ENCODE measurements at places on chromosomes 12 and 14.

DNA sequence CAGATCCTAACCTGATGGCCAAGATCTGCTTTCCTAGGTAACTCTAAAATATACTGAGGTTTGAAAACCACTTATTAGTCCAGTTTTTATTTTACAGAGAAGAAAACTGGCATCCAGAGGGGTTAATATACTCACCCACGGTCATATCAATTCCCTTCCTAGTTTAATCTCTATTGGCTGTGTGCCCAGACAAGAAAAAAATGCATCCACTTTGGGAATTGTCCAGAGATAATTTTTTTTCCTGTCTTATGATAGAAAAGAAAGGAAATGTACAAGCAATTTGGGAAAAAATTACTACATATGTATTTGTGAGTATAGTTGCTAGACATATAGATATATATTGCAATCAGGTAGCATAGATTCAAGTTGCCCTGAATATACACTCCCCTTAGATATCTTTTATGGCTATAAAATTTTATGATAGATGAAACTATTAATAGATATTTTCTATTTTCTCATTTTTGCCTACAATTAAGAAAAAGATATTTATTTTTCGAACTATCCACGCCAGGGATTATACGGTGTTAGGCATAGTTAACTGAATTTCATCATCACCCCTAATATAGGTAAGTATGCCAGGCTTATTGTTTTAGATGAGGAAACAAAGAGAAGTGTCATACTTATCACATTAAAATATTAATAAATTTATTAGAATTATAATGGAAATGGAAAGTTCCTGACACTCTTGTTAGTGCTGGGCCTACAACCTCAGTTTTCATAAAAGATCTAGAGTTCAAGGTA lies 100.5 kb upstream of the SLC38A2 start:
- DNase-seq = no peak

DNA sequence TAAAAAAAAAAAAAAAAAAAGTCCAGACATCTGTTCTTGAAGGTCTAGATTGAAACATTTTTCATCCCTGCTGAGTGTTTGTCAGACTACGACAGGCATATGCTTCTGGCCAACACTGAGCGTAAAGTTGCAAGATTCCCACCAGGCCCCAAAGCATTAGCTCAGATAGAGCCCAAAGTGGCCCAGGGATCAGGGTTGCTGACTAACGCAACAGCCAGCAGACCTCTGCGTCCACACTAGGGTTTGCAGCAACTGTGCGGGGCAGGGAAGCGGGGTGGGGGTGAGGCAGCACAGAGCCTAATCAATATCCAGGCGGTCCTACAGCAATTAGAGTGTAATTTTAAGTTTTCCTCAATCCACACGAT lies 55.7 kb downstream of the SSH1 start:
- no peak for DNase-seq

GRCh38 chr12:26125400-26126339 lies 833 bp upstream of the BHLHE41 start:
- no peak for DNase-seq

DNA sequence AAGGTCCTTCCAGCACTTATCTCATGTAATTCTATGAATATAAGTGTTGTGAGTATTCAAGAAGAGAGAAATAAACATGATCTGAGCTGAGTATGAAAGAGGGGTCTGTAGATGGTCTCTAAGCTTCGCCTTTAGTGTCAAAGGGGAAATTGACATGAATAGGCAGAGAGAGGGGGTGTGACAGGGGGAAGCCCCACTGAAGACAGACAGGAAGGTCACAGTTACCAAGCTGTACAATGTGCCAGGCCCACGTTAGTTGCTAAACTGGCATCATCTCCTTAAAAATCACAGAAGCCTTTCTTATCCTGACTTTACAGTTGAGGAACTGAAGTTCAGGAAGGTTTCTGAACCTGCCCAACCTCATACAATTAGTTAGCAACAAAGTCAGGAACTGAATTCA lies 7.6 kb downstream of the ARHGEF40 start:
- no peak for DNase-seq

- DNase-seq = no peak
These were observed 65.2 kb downstream of the PAPOLA start for GRCh38 chr14:96567289-96567899.

- DNase-seq = no peak
These were observed 34.3 kb upstream of the TC2N start for GRCh38 chr14:91901449-91902226.

DNA sequence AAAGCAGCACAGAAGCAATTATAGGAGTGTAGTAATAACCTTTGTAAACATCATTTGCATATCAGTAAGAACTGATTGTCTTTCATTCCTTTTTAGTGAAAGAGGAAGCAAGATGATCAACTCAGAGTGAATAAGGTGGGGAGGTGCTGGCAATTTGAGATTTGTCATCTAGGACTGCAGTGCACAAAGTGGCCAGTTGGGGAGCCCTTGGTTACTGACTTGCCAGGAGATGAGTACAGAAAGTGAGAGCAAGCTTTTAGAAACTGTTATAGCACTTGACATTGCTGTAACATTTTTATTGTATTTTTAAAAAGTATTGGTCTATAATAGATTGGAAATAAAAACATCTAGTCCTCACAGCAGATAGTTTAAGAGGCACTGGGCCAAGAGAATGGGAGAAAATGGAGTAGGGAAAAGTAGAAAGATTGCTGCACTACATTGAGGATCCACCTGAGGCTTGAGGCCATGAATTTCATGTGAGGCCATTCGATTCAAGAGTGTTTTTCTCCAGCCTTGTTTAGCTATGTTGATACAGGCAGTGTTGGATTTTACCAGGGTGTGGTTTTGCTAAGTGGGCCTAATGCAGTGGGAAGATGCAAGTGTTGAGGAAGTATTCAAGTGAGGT lies 98.2 kb downstream of the SNAPC1 start:
- no peak for DNase-seq

GRCh38 chr14:73780391-73780790 lies 66.2 kb upstream of the PNMA1 start:
- no peak for DNase-seq

DNA sequence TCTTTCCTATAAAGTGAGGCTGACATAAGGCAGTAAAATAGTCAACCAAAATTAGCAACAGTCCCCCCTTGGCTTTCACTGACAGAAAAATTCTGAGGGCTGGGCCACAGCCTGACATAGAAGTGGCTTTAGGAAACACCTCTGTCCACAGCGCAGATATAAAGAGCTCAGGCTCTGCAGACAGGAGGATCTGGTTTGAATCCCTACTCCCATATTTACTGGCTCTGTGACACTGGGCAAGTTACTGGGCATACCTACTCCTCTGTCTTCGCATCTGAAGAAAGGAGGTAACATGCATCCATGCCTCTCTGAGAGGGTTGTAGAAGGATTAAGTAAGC lies 95.3 kb downstream of the STXBP6 start:
- no peak for DNase-seq

DNA sequence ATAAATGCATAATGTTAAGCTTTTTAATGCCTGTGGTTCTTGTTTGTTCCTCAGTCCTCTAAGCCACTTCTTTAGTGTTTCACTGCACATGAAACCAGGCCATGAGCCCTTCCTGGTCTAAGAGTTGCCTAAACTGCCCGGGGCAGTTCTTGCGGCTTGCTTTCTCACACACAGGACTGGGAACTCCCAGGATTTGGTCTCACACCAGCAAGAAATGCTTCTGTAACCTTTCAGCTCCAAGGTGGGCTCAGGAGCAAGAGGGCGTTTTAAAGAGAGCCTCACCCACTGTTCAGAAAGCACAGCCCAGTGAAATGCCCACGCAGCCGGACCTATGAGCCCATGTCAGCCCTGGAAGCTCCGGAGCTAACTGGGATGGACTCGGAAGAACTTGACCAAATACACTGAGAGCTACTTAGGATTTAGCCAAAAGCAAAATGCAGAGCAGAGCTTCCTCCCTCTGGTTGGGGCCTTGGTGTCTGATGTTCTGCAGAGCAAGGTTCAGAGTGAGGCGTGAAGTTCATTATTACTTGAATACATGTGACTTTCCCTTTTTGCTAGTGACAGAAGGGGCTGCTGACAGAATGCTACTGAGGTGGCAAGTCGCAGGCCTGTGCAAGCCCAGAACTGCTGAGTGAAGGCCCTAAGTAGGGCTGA lies 23.4 kb downstream of the SLC25A29 start:
- no peak for DNase-seq

DNA sequence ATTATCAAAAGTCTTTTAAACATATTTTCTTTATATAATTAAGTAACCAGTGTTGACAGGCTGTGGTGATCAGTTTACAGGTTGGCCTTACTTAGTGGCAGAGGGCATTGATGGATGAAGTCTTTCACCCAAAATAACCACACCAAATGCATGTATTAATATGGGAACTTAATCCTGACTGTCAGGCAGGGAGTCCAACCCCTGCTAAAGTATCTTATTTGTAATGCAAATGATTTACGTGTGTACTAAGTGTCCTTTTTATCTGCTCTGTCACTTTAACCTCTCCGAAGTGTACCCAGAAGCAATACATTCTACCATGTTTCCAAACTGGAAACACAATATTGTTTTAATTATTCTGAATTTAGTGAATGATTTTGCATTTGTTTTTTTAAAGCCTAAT lies 1.4 kb downstream of the MYBPC1 start:
- no peak for DNase-seq

DNA sequence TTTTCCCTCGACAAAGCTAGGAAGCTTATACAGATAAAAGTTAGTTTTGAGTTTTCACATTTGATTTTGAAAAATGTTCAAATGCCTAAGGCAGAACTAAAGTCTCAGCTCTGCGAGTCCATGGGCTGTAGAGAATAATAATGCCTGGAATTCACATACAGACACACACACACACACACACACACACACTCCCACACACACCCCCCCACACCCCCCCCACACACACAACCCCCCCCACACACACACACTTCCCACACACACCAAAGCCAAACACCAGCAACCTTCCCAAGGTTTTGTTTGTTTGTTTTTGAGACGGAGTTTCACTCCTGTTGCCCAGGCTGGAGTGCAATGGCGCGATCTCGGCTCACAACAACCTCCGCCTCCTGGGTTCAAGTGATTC lies 62.8 kb upstream of the EIF5 start:
- DNase-seq = no peak

DNA sequence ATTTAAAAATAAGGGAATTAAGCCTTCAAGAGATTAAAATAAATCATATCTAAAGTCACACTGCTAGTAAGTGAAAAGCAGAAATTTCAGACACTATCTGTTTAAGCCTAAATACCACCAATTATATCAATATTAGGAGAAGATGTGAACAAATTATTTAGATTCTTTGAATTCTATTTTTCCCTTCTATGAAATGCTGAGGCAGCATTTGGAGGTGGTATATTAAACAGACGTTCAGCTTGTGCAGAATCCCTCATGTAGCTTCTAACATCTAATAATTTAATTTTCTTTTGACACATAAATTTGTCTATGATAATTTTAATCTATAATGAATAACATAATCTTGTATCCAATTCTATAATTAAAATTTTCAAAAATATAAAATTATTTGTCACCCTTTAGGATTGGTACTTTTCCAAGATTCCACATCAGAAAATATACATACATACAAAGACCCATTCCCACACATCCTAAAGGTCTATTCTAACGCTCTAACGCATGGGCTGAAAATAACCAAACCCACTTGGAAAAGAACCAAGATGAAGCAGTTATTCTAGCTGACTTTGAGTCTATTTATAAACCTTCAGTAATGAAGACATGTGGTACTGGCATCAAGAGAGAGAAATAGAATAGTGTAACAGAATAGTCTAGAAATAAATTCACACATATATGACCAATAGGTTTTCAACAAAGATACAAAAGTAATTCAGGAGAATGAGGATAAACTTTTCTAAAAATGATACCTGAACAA lies 751.8 kb downstream of the GALC start:
- DNase-seq = no peak

- no peak for DNase-seq
These were observed 34.3 kb upstream of the NCOR2 start for GRCh38 chr12:124601706-124602105.

DNA sequence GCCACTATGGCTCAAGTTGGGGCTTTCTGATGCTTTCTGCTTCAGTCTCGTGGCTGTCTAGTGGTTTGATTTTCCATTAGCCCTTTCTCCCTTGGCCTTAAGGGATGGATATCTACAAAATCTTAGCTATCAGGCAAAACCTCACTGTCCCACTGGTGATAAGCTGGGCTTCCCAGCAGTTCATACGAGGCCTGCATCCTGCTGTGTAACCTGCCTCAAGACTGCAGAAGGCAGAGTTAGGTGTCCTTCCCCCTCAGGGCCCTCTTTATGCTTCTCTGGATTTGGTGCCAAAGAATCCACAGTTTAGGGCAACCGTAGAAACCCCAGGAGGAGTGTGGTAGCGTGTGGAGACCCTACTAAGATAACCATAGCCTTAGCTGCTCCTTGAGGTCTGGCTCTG lies 38.9 kb downstream of the ETV6 start:
- DNase-seq = no peak

GRCh38 chr12:131897875-131898274 lies 3.5 kb downstream of the ULK1 start:
- no peak for DNase-seq

DNA sequence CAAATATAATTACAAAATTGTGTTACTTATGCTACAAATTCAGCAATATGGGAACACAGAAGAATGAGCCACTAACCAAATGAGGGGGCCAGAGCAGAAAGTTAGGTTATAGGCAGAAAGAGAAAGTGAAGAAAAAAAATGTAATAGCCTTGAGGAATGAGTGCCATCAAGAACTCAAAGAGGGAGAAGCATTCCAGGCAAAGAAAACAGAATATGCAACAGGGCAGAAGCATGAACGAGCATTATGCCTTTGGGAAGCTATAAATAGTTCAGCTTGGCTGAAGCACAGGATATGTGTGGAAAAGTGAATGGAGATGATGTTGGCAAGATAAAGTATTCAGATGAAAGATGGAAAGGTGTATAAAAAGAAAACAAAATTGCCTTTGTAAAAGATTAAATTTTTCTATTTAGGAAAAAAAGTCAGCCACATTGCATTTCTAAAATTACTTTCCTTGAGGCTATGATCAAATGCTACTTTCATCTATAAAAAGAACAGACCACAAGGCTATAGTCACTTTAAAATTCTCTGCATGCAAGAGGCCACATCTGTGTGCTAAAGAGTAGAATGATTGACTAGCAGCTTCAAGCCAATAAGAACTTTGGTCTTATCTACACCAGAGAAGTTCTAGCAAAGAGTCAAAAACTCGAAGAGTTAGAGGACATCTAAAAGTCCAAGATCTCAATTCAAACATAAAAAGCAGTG lies 193.6 kb upstream of the GARIN6 start:
- DNase-seq = no peak

- no peak for DNase-seq
These were observed 10.0 kb upstream of the TNFAIP2 start for GRCh38 chr14:103113303-103113702.
